Cerebellum (tissue), 4 donors: ENCODE measurements at places on chromosomes 6 and 20.
A peak's percentile ranks its signal among the peaks of the same experiment; 100 is the strongest.

DNA sequence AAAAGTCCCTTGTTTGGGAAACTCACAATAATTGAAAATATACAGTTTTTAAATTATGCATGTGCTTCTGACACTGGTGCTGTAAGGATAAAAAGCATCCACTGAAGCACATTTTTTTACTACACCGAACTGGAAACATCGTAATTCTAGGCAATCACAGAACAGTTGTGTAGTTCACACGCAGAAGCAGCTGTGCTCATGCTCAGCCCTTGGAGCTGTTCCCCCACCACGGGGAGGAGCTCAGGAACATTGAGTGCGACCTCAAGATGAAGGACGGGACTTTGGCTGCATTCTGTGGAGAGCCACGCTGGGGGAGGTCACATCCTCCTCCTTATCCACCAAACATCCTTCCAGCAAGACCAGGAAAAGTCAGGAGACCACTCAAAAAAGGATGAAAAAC lies 466.3 kb upstream of the CDH4 start:
- no peak for DNase-seq

- no peak for DNase-seq
These were observed 201.4 kb downstream of the IBTK start for GRCh38 chr6:82045965-82046756.

- no peak for DNase-seq
These were observed 214.5 kb downstream of the SOX4 start for GRCh38 chr6:21808045-21808470.

- no peak for DNase-seq
These were observed 299.1 kb upstream of the PRDM1 start for GRCh38 chr6:105786890-105787655.

DNA sequence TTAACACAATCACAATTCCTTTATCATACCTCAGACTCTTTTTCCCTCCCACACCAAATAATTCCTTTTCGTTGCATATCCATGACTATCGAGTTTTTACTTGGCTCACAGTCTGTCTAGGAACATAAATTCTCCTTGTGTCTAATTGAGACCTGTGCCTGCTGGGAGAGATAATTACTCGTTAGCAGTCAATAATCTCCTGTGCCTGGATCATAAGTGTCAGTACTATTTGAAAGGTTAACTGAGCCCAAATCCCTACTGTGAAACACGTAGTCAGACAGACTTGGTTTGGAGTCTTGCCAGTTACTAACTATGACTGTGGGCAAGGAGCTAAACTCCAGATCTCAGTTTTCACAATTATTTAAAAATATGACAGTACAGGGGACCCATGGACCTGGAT lies 5.7 kb upstream of the CTNNBL1 start:
- DNase-seq: no peak

- no peak for DNase-seq
These were observed 11.7 kb upstream of the GOPC start for GRCh38 chr6:117613920-117614560.

DNA sequence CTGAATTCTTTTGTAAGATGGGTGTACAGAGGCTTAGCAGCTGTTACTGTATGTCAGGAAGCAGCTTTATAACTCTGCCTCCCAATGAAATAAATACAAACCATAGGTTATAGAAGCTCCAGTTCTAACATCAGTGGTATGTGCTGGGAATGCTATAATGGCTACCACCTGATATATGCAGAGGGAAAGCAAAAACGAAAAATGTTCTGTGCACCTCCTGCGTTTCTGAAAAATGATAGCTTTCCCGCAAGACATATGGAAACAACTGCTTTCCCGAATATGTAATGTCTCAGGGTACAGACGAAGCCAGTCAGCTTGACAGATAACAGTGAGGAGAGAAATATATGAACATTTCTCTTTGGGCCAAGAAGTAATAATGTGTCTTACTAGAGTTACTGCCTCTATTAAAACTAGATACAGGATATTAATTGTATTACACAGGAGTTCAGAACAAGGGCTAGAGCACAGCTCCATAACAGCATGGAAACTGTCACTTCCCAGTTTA lies 517.0 kb upstream of the NRSN1 start:
- DNase-seq: no peak

- DNase-seq: no peak
These were observed 36.9 kb upstream of the PLCB4 start for GRCh38 chr20:9031991-9032390.

DNA sequence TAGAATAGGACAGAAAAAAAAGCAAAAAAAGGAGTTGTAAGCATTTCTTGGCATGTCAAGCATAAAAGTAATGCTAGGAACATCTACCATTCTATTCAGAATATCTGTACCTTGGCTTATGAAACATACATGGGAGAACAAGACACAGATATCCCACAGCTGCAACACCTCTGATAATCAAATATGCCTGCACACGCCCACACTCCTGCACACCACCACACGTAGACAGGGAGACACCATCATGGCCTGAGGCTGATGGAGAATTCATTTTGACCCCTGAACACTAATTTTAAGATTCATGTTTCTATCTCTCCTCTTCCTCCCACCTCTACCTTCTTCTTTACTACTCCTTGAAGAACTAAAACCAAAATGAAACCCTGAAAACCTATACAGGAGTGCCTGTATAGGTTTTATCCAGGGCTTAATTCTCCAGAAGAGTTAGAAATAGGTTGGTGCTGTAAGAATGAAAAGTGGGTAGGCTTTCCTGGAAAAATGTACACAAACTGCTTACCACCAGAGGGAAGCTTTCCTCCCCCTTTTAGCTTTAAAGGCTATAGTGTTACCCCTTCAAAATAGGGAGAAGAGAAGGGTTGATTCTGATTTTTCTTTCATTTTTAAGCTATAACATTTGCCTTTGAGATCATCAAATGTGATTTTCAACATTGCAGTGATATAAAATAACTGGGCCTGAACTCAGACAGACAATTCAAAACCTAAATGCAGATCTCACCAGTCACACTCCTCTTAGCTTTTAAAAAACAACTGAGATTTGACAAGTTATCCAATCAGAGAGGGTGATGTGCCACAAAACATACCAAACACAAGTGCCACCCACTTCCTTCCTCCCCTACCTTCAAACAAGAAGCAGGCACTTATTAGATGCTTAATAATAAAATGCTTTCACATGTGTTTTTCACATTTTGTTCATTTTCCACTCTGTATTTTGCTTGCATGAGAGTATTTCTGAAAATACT lies 57.9 kb downstream of the ELOVL5 start:
- no peak for DNase-seq

DNA sequence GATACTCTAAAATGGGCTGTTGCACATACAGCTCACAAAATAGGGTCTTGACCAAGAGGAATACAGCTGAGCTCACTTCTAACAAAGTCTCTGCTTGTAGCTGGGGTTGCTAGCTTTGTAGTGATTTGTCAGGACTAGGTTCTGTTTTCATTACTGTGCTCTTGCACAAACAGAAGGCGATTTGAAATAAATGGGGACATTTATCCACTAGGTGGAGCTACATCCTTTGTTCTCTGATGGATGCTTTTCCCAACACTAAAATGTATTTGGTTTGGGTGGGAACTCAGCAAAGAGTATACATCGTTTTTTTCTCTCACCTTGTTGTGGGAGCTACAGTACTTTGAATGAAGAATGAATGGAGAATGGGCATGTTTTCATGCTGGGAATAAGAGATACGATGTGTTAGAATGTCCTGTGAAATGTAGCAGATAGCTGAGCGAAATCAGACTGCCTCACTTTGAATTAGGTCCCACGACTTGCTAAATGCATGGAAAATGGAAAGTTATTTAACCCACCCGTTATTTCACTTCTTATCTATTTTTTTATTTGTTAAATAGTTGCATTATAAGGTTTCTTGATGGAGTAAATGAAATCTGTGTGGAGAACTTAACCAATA lies 494.7 kb upstream of the MAP3K7 start:
- DNase-seq: peak; percentile 70

DNA sequence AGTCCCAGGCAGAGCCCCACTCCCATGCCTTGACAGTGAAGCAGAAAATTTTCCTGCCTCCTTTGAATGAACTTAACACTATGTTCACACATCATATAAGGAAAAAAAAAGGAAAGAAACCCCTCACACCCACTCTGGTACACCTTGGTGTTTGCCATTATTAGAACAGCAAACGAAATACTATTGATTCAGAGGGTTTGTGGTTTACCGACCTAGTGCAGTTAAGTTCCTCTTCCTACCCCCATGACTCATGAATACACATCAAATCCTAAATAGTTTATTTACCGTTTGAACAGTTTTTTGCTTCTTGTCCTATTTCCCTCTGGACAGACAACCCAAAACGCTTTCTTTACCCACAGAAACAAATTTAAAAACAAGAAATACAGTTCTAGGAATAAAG lies 237.7 kb downstream of the FOXA2 start:
- DNase-seq: no peak

DNA sequence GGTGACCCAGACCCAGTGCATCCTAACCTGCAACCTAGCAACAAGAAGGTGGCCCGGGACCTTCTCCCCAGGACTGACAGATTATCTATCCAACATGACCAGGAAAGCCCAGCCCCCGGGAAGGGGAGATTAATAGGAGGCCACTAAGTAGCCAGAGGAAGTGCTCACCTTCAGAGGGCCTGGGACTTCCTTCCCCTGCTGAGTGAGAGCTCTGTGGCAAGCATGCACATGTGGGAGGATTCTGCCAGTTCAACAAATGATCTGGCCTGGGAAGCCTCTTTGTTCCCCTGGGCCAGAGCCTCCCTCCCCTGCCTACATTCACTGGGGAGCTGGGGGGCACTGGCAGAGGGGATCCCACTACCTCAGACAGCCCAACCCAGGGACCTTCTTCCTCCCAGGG lies 39.6 kb downstream of the SHLD1 start:
- no peak for DNase-seq

DNA sequence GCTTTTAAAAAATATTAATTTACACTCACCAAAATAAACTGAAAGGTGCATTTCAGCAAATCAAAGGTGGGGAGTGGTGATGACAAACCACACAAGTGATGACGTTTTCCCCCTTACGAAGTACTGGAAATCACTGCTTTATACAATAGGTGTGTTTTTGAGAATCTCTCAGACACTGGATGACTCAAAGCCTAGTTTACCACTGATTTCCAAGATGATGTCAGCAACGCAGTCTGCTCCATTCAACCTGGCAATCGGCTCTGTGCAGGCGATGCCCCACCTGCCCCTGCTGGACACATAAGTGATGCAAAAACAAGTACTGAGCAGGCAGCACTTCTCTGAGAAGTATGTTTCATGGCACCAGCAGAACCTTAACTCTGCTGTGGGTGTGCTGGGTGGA lies 114.4 kb downstream of the SOD2 start:
- no peak for DNase-seq

GRCh38 chr6:65110031-65110430 lies 597.0 kb downstream of the EYS start:
- no peak for DNase-seq
